GM12864 (cell line): ENCODE measurements at places on chromosomes 16 and 17.

GRCh38 chr17:31524926-31525800 is 133.7 kb downstream of the RAB11FIP4 start:
- no peak for DNase-seq

- DNase-seq: no peak
These were observed 31.1 kb downstream of the C16orf82 start for GRCh38 chr16:27097800-27098230.

DNA sequence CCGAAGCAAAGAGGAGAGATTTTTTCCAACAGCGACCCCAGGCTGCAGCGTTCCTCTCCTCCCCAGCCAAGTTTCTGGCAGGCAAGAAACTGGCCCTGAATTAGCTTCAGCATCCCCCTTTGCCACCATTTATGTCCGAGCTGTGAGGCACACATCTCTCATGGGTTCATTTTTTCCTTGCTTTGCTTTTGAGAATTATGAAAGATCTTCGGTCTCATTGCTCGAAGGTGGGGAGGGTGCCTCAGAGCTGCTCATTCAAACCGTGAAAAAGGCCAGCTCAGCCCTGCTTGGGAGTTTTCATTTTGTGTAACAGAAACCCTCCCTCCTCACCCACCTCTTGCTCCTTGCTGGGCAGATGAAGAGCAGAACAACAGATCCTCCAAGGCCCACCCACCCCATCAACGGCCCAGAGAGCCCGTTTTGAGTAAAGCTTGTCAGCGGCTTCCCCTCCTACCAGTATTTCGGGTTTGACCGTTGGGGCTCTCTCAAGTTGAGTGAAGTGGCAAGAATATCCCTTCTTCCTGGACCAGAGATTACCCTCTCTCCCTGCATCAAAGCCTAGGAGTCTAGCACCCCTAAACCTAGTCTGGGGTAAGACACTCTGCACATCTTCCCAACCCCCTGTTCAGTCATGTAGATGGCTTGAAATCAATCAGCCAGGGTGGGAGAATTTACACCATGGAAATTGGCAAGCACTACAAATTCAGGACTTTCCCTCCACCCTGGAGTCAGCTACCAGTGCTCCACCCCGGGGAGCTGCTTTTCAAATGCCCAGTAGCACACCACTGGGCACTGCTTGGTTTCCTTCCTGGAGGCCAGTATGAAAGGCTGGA is 1.8 kb downstream of the CCR7 start:
- peak; percentile 62 for DNase-seq

GRCh38 chr17:17298108-17298507 is 5.1 kb upstream of the NT5M start:
- no peak for DNase-seq

DNA sequence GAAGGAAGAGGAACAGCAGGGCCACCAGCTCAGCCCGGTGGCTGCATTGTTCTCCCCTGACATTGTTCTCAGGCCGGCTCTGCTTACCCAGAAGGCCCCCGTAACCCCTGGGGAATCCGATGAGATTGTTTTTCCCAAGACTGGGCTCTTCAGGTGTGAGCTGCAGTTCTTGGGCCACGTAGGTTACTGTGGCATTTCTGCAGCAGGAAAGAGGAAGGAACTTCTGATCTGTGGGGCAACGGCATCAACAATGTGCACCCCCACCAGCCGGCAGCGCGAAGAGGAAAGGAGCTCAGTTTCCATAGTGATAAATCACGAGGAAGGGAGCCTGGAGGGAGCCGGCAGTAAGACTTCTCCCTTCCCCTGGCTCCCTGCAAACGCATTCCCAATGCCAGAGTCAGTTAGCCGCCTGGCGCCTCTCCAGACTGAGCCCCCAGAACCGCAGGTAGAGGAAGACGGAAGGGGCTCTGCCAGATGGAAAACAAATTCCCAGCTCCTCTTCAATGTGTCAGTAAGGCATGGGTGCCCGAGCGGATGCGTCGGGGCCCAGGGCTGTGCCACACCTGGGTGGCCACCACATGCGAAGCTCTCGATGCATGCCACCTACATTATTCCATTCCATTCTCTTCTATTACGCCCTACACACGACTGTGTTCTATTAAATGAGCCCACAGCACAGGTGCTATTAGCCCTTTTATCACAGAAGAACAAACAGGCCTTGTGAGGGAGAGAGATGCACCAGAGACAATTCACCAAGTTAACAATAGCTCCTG is 21.5 kb upstream of the PECAM1 start:
- no peak for DNase-seq

DNA sequence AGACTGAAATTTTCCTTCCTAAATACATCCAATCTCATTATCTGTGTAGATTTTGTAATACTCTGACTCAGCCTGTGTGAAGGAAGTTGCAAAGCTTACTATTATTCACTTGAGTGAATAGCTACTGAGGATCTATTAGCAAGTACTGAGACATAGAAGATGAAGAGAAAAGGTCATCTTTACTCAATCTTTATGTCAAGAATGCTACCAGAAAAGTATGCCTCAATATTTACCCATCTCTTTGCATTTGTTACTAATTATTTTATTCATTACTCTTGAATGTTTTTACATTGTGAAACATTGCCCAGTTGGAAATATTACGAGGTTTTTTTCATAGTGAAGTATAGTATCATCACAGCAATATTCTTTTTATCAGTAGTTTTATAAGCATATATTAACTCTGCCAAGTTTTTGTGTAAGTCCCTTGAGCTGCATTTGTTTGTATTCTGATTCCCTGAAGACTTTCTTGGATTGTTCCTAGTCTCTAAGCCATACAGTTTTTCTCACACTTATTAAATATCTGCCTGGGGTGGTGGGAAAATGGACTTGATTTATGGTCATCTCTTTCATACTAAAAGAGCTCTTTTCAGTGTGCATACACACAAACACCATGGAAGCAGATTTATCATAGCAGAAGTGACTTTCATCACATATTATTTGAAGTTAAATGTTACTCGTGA is 110.4 kb downstream of the MRTFB start:
- no peak for DNase-seq
